ENCODE measurements at places on chromosomes 1 and 21.

DNA sequence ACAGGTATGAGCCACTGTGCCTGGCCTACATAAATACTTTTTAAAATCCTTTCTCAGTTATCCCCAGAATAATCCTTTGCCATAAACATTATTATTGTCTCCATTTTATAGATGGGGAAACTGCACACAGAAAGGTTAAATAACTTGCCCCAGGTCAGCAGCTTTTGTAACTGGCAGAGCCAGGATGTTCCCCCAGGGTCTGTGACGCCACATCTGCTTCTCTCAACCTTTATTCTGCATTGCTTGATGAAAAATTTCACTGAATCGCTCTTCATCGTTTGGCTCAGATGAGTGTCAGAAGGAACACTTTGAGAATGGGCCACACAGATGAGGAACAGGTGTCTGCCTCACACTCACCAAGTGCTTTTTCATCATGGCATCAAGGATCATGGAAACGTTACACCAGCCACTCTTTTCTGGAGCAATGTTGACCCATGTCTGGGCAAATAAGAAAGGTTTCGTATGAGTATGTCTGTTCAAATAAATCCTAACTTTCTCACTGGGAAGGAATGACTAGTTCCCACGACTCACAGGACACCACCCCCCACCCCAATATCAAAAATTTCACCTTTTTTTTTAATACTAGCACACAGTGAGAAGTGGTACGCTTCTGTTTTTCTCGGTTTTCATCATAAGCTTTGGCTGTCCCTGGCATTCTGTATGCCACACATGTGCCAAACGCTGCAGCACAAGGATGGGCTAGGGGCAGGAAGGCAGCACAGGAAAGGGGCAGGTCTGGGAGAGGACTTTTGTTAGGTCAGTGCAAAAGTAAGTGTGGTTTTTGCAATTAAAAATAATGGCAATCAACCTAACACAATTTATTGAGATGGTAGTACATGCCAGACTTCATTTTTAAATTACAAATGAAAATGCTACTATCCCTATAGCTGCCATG, 9.0 kb upstream of the PTGFRN start:
- DNase-seq, result no peak

DNA sequence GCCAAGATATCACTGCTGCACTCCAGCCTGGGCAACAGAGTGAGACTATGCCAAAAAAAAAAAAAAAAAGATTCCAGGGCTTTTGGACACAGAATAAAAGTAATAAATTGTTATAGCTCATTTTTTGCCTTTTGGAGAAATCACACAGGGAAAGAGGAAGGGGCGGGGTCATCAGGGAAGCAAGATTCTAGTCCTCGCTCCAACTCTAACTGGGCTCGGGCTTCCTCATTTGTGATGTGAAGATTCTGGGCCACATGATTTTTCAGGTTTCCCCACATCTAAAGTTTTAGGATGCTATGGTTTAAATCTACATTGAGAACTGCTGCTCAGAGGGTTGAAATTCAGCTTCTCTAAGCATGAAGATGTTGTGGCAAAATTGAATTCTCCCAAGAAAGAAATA, 179.3 kb upstream of the PLXNA2 start:
- DNase-seq, result no peak

GRCh38 chr1:28074892-28075511, 13.4 kb downstream of the EYA3 start:
- DNase-seq, result no peak

- DNase-seq, result no peak
Observed at GRCh38 chr1:229075716-229076115, 195.2 kb upstream of the RAB4A start.

DNA sequence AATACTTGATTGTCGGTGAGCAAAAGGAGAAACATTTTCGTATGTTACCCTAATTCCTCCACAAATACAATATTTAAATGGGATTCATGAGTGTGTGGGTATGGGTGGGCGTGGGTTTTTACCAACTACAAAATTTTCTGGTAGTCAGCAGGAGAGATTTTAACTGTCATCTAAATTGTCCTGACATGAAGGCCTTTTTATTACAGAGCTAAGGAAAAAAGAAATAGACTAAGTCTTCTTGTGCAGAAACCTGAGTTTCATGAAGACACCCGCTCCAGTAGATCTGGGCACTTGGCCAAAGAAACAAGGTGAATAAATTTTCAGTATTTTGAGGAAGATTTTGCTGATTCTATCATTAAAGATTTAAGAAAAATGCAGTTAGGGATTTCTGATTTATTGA, 752 bp downstream of the RGS18 start:
- no peak for DNase-seq

- no peak for DNase-seq
Observed at GRCh38 chr1:213852107-213852506, 135.7 kb upstream of the PROX1 start.

- no peak for DNase-seq
Observed at GRCh38 chr1:224802617-224803016, 126.9 kb upstream of the DNAH14 start.

DNA sequence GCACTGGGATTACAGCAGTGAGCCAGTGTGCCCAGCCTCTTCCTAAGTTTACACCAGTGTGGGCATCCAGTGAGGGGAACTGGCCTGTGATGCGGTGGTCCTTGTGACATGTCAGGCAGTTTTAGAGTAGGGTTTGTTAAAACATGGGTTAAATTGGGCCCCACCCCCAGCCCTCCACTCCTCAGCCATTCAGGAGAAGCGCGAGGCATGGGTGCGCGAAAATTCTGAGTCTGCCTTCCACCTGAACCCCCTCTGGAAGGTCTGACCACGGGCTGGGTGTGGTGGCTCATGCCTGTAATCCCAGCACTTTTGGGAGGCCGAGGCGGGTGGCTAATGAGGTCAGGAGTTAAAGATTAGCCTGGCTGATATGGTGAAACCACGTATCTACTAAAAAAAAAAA, 51.7 kb downstream of the SKI start:
- no peak for DNase-seq

DNA sequence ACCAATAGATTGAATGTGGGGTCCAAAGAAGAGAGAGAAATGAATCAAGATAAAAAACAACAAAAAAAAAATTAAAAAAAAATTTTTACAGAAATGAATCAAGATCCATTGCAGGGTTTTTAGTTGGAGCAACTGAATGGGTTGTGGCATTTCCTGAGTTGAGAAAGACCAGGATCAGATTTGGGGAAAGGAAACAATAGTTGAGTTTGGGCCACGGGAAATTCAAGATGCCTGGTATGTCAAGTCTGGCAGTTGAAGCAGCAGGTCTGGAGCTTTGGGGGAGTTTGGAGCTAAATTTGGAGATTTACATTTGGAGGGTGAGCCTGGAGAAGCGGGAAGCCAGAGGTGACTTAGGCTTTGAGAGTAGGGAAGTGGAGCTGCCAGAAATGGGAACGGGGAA, 22.6 kb downstream of the ATP8B2 start:
- DNase-seq, result no peak

DNA sequence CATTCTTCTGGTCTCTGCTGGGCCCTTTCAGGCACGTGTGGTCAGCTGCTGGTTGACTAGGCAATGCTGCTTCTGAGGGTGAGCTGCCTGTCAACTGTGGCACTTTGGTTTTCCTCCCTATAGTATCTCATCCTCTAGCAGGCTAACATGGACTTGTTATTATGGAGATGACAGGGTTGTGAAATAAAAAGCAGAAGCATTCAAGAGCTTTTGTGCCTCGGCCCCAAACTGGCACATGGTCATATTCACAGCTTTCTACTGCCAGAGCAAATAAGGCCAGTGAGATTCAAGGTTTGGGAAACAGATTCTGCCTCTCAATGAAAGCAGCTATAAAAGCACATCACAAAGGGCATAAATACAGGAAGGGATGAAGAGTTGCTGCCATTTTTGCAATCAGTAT, 1.6 kb upstream of the ZNF124 start:
- no peak for DNase-seq

DNA sequence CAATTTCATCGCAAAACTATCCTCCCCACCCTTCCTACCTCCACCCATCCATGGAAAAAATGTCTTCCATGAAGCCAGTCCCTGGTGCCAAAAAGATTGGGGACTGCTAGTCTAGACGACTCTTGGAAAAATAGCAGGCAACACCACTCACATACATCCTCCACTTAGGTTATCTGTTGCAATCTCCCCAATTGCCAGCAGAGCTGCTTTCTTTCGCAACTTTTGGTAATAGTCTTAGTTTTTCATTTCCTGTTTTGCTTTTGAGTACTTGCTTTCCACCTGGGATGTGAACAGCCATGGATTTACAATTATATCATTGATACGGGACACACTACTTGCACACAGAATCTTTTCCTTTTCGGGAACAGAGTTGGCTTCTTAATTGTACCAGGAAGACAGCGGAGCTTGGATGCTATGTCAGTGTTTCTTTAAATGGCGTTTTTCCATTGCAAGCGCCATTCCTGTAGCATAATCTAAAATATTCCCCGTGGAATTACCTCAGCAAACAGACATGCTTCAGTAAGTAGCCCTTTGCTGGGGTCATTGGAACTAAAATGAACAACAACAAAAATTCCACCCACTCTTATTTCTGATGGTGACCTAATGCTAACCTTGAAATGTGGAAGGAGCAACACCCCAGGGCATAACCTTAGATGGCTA, 183.3 kb upstream of the ADGRL2 start:
- no peak for DNase-seq

DNA sequence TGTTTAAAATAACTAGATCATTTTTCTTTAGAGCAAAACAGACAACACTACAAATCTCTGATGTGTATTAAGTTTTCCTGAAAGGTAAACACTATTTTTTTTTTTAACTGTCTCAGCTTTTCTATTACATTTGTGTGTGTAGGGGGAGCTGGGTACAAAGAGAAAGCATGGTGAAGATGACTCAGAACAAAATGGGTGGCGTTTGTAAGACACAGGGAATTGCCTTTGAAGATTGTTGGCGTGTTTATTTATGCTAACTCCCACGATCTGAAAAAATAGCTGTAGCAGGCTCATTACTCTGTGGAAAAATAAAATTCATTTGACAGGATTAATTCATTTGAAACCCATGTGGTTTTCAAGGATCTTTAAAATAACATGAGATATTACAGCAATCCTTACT, 285.1 kb downstream of the RYR2 start:
- DNase-seq, result no peak

GRCh38 chr1:5903680-5904079, 88.5 kb downstream of the NPHP4 start:
- no peak for DNase-seq

- DNase-seq, result no peak
Observed at GRCh38 chr1:155107309-155108264, 20.1 kb upstream of the EFNA1 start.

DNA sequence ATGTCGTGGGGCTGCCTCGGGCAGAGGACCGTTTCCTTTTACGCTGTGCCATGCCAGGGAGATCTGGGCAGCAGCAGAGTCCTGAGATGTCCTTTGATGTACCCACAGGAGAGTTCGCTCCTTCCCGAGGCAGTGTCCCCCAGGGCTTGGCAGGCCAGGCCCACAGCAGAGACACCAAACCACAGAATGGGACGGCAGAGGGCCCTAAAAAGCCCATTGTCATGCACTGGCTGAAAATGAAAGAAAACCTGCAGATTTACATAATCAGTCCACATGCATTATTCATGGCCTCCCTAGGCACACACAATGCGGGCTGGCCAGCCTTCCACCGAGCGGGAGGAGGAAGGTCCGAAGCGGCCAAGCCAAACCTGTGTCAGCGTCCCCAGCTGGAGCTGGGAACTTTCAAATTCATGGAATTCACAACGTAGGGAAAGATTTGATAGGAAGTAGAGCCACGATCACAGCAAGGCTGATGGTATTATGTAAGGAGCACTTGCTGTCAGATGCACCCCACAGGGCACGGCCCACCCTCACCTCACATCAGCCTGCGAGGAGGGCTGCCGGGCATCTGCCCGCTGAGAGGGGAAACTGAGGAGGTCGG, 25.3 kb upstream of the EFHD2 start:
- DNase-seq, result no peak

DNA sequence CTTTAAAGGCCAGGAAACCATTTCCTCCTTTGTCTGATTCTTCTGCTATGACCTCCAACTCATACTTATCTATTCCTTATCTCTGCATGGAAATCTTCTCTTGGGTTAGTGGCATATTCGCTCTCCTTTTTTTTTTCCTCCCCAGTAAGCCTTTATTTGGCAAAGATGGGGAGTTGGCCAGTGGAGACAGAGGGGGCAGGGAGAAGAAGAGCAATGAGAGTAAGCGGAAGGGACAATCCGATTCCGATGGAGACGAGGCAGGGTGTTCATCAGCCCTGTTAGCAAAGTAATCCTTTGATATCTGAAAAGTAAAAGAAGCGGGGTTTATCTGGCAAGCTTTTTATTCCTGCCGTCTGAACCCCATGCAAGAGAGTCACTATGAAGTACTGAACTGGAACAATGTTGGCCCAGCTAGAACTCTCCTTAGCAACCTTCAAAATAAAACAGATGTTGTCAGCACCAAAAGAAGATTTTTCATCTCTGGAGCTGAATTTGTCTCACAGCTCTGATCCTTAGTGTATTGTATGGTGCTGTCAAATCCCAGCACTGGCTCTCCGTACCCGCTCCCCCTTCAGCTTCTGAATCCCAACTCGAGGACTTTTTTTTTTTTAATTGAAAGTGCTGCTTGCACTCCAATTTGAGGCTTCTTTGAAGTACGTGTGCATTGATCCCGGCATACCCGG, 40.9 kb downstream of the PTGFRN start:
- no peak for DNase-seq

GRCh38 chr21:34502480-34503106, 9.4 kb downstream of the KCNE1 start:
- no peak for DNase-seq

GRCh38 chr1:110580244-110580643, 25.9 kb downstream of the KCNA2 start:
- DNase-seq, result no peak

- DNase-seq, result no peak
Observed at GRCh38 chr1:175572932-175573868, 170.2 kb downstream of the TNR start.

DNA sequence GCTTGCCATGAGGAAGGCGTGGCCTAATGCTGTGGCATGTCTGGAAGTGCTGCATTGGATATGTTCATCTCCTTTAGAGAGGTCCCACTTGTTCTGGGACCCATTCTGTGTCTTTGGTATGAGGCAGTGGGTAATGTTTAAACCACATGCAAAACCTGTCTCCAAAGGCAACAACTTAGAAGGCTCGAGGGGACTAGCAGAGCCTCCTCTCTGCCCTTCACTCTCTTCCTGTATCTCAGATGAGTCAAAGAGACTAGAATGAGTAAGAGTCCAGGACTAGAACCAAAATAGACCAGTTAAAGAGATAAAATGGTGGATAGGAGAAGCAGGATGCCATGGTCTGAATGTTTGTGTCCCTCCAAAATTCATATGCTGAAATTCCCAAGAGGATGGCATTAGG, 220.8 kb upstream of the KIAA0040 start:
- DNase-seq, result no peak

DNA sequence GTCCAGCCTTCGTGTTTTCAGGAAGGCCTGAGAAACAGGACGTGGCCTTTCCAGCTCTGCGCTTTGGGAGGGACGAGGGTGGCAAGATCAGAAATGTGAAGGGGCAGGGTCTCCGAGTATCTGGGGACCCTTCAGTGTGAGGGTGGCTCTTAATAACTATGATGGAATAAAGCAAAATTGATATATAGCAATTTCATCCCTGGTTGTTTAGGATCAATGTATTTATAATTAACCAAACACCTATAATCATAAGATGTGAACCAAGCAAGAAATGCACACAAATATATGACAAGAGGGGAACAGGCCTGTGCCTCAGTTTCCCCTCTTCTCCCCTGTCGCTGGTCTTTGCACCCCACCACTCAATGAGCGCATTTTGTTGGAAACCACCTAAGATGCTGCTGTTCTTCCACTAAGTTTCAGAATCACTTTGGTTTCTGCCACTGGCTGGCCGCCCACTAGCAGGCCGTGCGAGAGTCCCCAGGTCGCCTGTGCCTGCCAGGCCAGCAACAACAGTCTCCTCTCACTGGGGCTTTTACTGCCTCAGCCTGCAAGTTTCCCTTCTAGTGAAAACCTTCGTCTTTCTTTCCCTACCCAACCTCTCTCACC, 36.6 kb downstream of the UBASH3A start:
- DNase-seq, result no peak
